SK-N-SH (cell line): ENCODE measurements at places on chromosomes 2 and 18. TPM values are rescaled to one million over a fixed set of nuclear protein-coding genes. Genes with fewer than 3 reads are reported as not detected.

The TGFBRAP1 gene
- 5.7 and 6.6 TPM in 2 replicates for polyA plus RNA-seq

The PDE11A gene
- polyA plus RNA-seq, result 0.10 and 0.18 TPM in 2 replicates

The MEP1B gene
- polyA plus RNA-seq, result not detected in 2 replicates

The UGT1A3 gene
- not detected in 2 replicates for polyA plus RNA-seq

The ALPG gene
- not detected in 2 replicates for polyA plus RNA-seq

The FOXI3 gene
- 0.02 TPM in 1 of 2 replicates, not detected in the other for polyA plus RNA-seq

The MOGAT1 gene
- polyA plus RNA-seq, result not detected in 2 replicates

The SLC9A4 gene
- polyA plus RNA-seq, result 0.07 and 0.11 TPM in 2 replicates

The PDE1A gene
- 0.08 and 0.10 TPM in 2 replicates for polyA plus RNA-seq

The CTDSP1 gene
- polyA plus RNA-seq, result 78.5 and 88.0 TPM in 2 replicates

The CNTNAP5 gene
- 0.02 and 0.08 TPM in 2 replicates for polyA plus RNA-seq

The EIF5B gene
- 8.7 and 9.8 TPM in 2 replicates for polyA plus RNA-seq

The IL36G gene
- polyA plus RNA-seq, result not detected in 2 replicates

The HRH4 gene
- not detected in 2 replicates for polyA plus RNA-seq

The NT5C1B gene
- not detected in 2 replicates for polyA plus RNA-seq

The TWSG1 gene
- 44.0 and 52.0 TPM in 2 replicates for polyA plus RNA-seq

The CYP27C1 gene
- 0.03 TPM in 1 of 2 replicates, not detected in the other for polyA plus RNA-seq

The C2orf15 gene
- 0.25 and 0.41 TPM in 2 replicates for polyA plus RNA-seq

The CCBE1 gene
- polyA plus RNA-seq, result 5.0 and 7.3 TPM in 2 replicates

The GPR45 gene
- polyA plus RNA-seq, result not detected in 2 replicates

The C2orf80 gene
- not detected in 2 replicates for polyA plus RNA-seq
